Activated CD8-positive, alpha-beta memory T cell treated with anti-CD3 and anti-CD28 coated beads, Interleukin-2, amount 50 U/mL, for 48 hours (primary cell): ENCODE measurements at places on chromosomes 11 and 22.
A peak's percentile ranks its signal among the peaks of the same experiment; 100 is the strongest.

- DNase-seq, result no peak
Observed at GRCh38 chr11:94553938-94554337, 10.2 kb downstream of the FUT4 start.

DNA sequence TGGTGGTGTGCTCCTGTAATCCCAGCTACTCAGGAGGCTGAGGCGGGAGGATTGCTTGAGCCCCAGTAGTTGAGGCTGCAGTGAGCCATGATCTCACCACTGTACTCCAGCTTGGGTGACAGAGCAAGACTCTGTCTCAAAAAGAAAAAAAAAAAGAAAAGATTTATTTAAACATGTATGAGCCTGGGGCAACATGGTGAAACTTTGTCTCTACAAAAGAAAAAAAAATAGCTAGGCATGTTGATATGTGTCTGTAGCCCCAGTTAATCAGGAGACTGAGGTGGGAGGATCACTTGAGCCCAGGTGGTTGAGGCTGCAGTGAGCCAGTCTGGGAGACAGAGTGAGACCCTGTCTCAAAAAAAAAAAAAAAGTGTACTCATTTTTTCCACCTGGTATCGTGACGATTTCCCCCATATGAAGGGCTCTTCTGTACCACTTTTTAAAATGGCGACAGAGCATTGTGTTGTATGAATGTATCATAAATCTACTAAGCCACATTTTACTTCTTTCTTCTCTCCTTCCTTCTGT lies 16.4 kb upstream of the KCTD14 start:
- DNase-seq, result no peak

DNA sequence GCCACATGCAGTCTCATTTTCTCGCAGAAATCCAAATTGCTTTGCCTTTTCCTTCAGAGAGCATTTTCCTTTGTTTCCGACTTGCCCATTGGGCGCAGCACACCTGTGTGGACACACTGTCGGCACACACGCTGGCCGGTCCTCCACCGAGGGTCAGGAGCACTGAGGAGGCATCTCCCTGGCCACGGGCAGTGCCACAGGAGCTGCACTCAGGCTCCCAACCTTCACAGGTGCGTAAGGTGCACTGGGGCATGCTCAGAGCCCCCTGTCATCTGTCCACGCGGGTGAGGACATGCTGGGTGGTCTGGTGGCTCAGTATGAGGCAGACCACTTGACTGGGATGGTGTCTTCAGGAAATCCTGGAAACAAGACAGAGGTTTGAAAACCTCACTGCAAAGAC lies 779.1 kb downstream of the BRD1 start:
- DNase-seq, result no peak

GRCh38 chr11:70368961-70369360 lies 29.4 kb upstream of the CTTN start:
- peak; percentile 15 for DNase-seq

DNA sequence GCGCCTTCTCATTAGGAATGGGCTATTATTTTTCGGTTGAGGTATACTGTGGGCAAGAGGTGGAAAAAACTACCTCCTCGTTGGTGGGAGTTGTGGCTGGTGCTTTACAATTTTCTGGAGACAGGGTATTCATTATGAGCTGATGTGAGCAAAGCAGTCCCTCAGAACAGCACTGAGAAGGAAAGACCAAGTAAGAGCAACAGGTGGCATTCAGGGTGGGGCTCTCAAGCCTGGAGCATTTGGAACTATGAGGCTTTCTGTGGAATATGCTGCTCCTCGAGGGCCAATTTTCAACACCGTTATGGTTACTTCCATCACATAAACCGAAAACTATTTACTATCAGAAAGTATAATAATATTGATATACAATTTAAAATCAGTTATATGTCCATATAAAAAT lies 3.7 kb downstream of the SNX19 start:
- DNase-seq, result no peak

DNA sequence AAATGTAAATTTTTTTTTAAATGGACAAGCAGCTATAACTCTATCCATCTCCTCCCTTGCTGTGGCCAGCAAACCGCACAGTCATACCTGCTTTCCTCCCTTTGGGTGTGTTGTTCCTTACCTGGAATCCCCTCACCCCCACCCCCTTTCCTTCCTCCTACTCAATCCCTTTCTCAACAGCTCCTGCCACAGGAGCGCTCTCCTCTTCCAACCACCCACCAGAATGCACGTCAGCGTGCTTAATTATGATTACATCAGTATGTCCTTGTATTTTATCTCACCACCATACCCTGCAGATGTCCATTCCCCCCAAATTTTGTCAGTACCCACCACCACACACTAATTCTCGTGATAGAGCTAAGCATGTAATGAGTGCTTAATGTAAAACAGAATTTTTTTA lies 60.9 kb upstream of the LMO2 start:
- DNase-seq, result no peak
